ENCODE measurements at places on chromosomes 16 and 17.

- no peak for DNase-seq
Measured at GRCh38 chr17:11671126-11671525, 72.9 kb downstream of the DNAH9 start.

DNA sequence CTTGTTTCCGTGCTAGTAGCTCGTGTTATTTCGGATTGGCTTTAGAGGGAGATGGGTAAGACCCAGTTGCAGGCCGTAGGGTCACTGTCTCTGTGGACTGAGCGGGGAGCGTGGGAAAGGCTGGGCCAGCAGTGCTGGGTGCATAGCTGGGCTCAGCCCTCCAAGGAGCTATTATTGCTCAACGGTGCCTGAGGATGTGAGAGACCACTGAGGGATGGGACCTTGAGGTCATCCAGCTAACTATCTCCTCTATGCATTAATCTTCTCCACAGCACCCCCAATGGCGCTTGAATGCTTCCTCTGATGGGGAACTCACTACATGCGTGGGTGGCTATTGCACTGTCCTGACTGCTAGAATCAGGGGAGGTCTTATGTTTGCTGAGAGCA lies 126.1 kb upstream of the FOXF1 start:
- no peak for DNase-seq

DNA sequence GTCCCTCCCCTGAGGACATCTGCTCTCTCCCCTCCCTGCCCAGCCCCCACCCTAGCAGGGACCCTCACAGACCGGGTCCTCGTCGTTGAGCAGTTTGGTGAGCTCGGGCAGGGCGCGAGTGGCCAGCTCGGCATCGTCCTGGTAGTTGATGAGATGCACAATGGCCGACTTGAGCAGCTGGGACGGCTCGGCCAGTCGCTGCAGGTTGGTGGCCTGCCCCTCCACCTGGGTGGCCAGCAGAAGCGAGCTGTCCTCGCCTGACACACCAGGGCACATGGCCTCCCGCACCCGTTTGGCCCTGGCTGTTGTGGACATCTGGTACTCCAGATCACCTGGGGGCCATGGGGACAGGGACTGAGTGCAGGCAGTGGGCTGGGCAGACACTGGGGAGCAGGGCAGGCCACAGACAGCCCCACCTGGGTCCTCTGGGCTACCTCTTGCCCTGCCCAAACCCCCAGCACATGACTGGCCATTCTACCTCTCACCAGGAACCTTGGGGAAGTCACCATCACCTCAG lies 17.1 kb downstream of the JUP start:
- DNase-seq = no peak

GRCh38 chr17:66129759-66130158 lies 62.2 kb downstream of the CEP112 start:
- DNase-seq = no peak

DNA sequence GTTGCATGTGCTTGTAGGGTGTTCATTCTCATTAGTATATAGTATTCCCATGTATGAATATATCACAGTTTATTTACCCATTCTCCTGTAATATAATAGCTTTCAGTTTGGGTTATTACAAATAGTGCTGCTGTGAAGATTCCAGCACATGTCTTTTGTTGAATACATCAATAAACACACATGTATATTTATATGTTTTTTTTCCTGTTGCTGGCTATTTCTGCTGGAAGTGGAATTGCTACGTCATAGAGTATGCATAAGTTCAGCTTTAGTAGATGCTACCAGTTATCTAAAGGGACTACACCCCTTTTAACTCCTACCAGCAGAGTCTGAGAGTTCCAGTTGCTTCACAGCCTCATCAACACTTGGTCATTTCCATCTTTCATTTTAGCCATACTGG lies 52.3 kb upstream of the SCNN1B start:
- no peak for DNase-seq

DNA sequence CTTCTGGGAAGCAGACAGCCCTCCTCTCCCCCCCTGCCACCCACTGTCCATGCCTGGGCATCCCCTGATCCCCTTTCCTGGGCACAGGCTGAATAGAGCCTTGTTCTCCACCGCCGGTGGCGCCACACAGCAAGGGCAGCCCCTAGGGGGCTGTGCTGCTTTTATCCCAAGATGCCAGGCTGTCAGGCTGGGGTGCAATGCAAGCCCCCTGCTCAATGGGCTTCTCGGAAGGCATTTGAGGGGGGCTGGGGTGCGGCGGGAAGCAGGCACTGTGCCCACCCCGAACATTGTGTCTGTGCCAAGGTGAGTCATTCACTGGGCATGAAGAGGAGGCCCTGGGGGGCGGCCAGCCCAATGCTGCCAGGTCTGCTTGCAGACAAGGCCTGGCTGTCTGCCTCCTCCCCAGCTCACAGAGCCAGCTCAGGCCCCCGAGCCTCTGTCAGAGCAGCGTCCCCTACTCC lies 1.5 kb upstream of the GFAP start:
- DNase-seq = no peak

DNA sequence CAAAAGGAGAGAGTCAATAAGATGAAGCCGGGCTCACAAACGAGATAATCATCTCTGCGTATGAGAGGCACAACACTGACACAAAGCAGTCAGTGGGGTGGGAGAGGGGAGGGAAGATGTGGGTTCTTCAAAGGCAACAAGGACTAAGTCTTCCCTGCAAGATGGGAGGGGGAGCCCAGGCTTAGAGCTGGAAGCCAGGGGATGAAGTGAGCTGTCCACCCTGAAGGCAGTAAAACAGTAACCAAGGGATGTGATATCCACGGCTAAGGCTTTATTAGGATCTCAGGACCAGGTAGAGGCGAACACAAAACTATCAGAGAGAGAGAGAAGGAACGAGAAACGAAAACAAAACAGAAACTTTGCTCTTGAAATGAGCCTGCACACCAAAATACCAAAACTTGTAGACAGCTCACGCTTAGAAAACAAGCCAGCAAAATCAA lies 115.9 kb downstream of the DYNLRB2 start:
- DNase-seq = no peak

GRCh38 chr16:69463876-69464275 lies 39.5 kb downstream of the CYB5B start:
- no peak for DNase-seq

GRCh38 chr17:71516149-71516548 lies 604.7 kb upstream of the SOX9 start:
- DNase-seq = no peak

- DNase-seq = no peak
Measured at GRCh38 chr17:66367107-66367506, 64.7 kb downstream of the PRKCA start.

DNA sequence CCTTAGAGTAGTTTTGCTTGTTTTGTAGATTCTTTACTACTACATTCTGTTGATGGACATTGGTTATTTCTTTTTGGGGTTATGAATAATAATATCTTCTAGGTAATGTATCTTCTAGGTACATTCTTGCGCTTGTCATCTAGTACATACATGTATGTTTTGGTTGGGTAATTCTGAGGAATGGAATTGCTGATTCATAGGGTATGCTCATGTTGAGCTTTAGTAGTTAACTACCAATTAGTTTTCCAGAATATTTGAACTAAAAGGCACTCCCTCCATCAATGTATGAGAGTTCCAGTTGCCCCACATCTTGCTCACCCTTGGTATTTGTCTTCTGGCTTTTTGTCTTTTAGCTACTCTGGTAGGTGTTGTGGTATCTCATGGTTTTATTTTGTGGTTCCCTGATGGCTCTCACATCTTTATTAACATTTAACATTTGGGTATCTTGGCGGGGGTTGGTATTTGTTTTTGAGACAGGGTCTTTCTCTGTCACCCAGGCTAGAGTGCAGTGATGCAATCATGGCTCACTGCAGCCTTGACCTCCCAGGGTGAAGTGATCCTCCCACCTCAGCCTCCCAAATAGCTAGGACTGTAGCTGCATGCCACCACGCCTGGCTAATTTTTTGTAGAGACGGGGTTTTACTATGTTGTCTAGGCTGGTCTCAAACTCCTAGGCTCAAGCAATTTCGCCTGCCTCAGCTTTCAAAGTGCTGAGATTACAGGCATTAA lies 47.1 kb downstream of the SLC6A4 start:
- DNase-seq = no peak

GRCh38 chr16:84143784-84144199 lies 1.2 kb downstream of the HSDL1 start:
- no peak for DNase-seq

DNA sequence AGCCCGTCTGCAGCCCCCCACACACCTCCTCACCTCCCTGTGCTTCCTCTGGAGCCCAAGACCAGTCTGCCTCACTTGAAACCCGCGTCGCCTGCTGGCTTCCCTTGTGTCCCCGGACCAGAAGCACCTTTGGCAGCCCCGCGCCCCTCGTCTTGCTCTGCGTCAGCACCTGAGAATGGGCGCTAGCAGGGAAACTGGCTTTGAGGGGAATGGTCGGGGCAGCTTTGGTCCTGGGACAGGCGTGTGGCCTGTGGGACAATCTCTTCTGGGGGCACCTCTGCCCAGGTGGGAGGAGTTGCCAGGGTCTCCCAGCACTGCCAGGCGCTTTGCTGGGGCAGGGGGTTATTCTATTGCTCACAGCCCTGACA lies 3.6 kb upstream of the MAFG start:
- DNase-seq = no peak

GRCh38 chr17:12320286-12320685 lies 299.6 kb downstream of the MAP2K4 start:
- DNase-seq = no peak

DNA sequence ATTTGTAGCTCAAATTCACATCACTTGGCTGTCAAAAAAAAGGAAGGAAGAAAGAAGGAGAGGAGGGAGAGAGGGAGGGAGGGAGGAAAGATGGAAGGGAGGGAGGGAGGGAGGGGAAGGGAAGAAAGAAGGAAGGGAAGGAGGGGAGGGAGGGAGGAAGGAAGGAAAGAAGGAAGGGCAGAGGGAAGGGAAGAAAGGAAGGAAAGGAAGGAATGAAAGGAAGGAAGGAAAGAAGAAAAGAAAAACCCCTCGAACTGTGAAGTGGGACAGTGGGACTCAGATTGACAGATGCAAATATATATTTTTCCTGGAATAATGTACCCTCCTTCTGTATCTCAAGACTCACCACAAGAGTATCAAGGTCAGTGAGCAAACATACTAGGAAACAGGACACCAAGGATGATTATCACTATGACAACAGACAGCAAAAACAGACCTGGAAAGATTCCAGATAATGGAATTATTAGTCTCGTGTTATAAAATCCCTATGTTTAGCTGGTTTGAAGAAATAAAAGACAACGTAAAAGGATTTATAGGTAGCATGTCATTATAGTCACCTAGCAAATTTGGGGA lies 24.2 kb upstream of the ABCA3 start:
- DNase-seq = no peak

DNA sequence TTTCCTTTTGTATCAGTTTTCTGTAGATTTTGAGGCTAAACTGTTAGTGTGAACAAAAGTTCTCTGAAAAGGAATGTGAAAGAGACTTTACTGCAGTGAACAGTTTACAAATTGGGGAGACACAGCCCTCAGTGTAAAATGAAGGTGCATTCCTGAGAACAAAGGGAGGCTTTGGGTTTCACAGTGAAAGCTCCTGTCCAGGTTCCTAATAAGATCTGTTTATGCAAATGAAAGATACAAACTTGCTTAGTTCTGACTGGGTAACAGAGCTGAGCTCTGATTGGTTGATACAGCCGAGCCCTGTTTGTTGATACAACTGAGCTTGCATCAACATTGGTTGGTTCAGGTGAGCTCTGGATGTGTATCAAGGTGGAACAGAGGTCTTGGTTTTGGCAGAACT lies 8.3 kb upstream of the CDRT15 start:
- DNase-seq = no peak

- no peak for DNase-seq
Measured at GRCh38 chr17:42697108-42697811, 14.9 kb downstream of the CNTNAP1 start.

DNA sequence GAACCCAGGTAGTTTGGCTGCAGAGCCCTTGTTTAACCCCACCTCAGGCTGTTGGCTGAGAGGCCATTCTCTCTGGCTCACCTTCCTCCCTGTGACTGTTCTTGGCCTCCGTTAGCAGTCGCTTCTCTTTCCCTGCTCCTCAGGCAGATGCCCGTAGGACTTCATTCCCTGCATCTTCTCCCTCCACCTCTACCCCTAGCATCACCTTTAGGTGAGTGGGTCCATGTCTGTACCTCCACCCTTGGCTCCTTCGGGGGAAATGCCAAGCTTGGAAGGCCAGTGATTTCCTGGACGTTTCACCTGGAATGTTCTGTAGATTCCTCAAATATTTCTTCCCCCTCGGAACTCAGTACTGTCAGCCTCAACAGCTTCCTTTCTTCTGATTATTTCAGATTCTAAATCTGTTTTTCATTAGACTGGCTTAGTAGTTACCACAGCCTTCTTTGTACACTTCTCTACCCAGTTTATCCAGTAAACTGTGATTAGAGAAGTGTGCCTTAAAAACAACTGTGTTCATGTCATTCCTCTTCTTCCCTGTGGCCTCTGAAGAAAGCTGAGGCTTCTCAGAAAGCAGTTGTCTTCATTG lies 227.9 kb downstream of the MSI2 start:
- DNase-seq = no peak

- DNase-seq = no peak
Measured at GRCh38 chr16:14529010-14529669, 100.9 kb downstream of the PARN start.

GRCh38 chr17:48012151-48012520 lies 25.5 kb downstream of the COPZ2 start:
- no peak for DNase-seq

- DNase-seq = no peak
Measured at GRCh38 chr16:56513091-56513490, 6.7 kb downstream of the BBS2 start.

DNA sequence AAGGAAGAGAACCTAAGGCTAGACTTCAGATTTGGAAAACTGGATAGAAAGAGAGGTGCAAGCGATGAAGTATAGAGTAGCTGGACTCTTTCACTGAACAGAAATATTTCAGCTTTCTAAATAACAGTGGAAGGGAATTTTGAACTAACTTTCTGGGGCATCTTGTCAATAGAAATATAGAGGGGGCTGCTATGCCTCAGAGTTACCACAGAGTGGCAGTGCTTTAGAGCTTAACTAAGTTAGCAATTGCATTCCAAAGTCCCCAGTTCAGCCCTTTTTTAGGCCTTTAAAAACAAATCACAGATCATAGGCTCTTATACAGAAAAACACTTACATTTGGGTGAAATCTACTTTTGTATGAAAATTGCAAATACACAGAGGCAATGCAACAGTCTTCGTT lies 154.2 kb upstream of the CDH8 start:
- no peak for DNase-seq

- DNase-seq = no peak
Measured at GRCh38 chr17:74237321-74237720, 23.9 kb downstream of the TTYH2 start.

GRCh38 chr17:4648741-4649140 lies 7.3 kb upstream of the ALOX15 start:
- no peak for DNase-seq

- DNase-seq = no peak
Measured at GRCh38 chr17:48006936-48007709, 30.5 kb downstream of the COPZ2 start.

- no peak for DNase-seq
Measured at GRCh38 chr17:79552405-79552804, 58.4 kb downstream of the RBFOX3 start.

- no peak for DNase-seq
Measured at GRCh38 chr16:1810536-1810935, 16.1 kb downstream of the HAGH start.
